ENCODE measurements at places on chromosomes 12 and 14.

DNA sequence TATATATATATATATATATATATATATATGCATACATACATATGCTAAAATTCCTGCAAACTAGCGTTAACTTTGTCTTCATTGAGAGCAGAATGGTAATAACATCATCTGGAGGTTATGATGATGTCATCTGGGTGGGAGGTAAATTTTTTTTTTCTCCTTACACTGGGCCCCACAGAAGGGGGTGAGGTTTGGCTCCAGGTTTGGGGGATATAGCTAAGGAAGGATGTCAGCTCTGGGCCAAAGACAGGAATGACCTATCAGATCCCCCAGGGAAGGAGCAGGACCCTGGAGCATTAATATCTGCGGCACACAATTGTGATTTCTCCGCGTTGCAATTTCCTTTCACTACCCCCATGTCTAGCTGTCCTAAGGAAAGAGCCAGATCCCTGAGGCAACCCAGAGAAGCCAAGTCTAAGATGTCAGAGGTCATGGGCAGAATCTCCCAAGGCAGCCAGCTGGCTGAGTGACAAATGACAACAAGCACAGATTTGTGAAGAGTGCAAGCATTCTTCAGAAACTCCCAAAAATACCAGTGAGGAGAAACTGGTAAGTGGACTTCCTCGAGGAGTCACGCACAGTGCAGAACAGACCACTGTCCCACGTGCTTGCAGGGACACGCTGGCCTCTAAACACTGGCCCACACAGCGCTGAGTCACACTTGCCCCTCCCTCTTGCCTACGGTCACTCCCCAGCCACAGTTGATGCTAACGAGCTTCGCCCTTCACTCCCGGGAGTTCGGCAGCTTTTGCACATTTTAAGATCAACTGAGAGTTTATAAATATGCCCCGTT is 9.9 kb downstream of the UBC start:
- peak; percentile 86 for DNase-seq

- no peak for DNase-seq
Observed at GRCh38 chr12:7502612-7503011, 965 bp downstream of the CD163 start.

- no peak for DNase-seq
Observed at GRCh38 chr12:57888409-57889157, 42.1 kb upstream of the CTDSP2 start.

- DNase-seq, result peak; percentile 40
Observed at GRCh38 chr14:95609398-95609990, 74.6 kb downstream of the GLRX5 start.

- no peak for DNase-seq
Observed at GRCh38 chr14:65106736-65107135, 4.4 kb upstream of the MAX start.

All from NCI-H460 (cell line).